ENCODE measurements at places on chromosomes 1 and 21.

GRCh38 chr1:219639876-219640577 lies 27.1 kb upstream of the ZC3H11B start:
- no peak for DNase-seq

GRCh38 chr1:189779034-189779433 lies 698.6 kb downstream of the BRINP3 start:
- DNase-seq, result no peak

- DNase-seq, result no peak
Measured at GRCh38 chr1:85333186-85333585, 56.8 kb upstream of the BCL10 start.

GRCh38 chr1:200367841-200368534 lies 41.8 kb downstream of the ZNF281 start:
- DNase-seq, result peak; percentile 98

DNA sequence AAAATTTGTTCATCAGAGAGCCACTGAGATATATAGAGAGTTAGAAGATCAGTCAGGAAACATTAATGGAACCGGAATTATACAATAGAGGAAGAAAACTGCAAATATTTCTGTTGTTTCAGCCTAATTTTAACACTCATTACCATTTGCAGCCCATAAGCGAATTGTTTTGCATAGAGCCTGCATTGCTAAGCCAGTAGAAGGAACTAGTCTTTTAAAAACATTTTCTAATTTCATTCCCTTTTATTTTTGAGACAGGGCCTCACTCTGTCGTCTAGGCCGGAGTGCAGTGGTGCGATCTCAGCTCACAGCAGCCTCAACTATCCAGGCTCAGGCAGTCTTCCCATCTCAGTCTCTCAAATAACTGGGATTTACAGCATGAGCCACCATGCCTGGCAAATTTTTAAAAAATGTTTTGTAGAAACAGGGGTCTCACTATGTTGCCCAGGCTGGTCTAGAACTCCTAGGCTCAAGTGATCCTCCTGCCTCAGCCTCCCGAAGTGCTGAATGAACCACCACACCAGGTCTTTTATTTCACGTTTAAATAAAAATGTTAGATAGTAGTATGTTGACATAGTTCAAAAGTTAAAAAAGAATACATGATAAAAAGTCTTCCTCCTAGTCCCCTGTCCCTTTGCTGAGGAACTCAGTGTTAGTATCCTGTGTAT lies 25.3 kb downstream of the MPZL1 start:
- DNase-seq, result no peak

DNA sequence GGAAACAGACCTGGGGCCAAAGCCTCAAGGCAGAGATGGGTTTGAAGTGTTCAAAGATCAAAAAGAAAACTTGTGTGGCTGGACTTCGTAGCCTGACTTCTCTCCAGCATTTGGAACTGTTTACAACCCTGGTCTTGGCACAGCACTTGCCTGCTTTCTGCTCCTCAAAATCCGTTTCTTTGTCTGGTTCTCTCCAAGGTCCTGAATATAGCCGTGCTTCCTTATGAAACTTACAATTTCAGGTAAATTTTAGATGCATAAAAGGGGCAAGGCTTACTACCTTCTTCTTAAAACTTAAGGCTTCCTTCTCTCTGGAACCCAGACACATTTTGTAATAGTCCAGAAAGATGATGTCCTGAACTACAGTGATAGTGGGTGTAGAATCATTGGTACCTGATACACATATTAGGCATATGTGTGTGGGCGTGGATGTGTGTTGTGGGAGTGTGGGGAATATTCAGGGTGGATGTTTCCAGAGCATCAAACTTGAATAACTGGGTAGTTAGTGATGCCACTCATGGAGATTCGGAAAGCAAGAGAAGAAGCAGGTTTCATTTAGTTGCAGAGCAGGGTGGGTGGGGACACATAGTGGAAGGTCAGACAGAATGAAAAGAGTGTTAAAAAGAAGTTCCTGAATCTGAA lies 26.4 kb upstream of the FAM78B start:
- no peak for DNase-seq

GRCh38 chr1:66035616-66036245 lies 243.0 kb downstream of the PDE4B start:
- DNase-seq, result no peak

- DNase-seq, result no peak
Measured at GRCh38 chr1:165915932-165916348, 88.5 kb downstream of the UCK2 start.

- no peak for DNase-seq
Measured at GRCh38 chr1:9838946-9839345, 15.2 kb upstream of the CLSTN1 start.

- DNase-seq, result no peak
Measured at GRCh38 chr1:236403905-236404696, 10.0 kb downstream of the EDARADD start.

GRCh38 chr1:95252422-95252821 lies 18.4 kb downstream of the RWDD3 start:
- DNase-seq, result no peak

DNA sequence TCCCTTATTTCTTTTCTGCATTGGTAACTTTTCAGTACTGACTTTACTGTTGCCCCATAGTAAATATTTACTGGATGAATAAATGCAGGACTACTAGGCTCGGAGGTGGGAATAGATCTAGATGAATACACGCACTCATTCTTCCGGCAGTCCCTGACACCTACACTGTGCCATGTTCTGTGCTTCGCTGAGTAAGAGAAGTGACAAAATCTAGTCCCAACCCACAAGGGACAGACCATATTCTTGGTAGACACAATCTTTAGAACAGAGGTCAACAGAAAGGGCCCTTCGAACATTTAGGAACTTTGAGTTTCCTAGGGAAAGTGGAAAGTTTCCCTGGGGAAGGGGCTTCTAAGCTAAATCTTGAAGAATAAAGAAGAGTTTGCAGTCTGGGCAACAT lies 3.3 kb upstream of the CD52 start:
- no peak for DNase-seq

GRCh38 chr1:14724678-14725077 lies 126.2 kb downstream of the KAZN start:
- no peak for DNase-seq

DNA sequence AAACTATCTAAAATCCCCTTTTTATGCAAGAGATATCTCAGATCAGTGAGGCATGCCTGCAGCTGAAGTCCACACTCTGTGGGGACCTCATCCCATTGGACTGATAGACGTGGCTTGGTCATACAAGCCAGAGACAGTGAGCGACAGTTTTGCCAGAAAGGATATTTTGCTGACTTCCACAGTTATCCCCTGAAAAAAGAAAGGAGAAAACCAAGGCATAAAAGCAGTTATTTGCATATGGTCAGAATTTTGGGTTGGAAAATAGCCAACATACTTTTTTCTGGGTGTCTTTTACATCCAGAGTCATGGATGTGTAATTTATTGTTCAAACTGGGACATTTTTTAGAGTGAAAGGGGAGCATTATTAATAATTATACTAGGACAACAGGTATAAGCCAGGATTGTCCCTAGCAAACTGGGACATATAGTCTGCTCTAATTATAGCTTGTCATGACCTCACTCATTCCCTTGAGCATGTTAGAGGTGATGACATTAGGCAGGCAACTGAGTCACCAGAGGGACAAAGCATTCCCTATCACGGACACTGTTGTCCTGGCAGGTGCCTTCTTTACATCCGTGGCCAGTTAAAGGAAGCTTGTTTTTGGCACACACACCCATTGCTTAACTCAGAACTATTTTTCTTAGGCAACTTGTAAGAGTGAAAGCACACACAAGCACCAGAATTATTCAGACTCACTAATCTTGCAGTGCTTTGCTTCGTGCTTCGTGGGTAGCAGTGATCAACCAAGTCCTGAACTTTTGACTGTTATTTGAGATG lies 65.5 kb downstream of the PRRX1 start:
- DNase-seq, result peak; percentile 70

GRCh38 chr1:49060766-49061165 lies 284.1 kb upstream of the BEND5 start:
- peak; percentile 99 for DNase-seq

GRCh38 chr1:92707292-92707691 lies 77.6 kb downstream of the EVI5 start:
- no peak for DNase-seq

- DNase-seq, result peak; percentile 12
Measured at GRCh38 chr1:104706631-104707147, 957.0 kb downstream of the AMY1C start.

Data from fibroblast of upper back skin (primary cell).